ENCODE measurements at places on chromosomes 12 and 14.

- no peak for DNase-seq
- H3K4me1 ChIP-seq = no peaks in the 10 kb centered on the region
- H3K27ac ChIP-seq = no peak overlapping the region
- H3K36me3 ChIP-seq = peaks cover 8% of the 10 kb centered on the region
- no peak overlapping the region for H3K4me3 ChIP-seq
- no peaks in the 10 kb centered on the region for H3K27me3 ChIP-seq
These were observed 23.2 kb downstream of the LGALS3 start for GRCh38 chr14:55152052-55152753.

DNA sequence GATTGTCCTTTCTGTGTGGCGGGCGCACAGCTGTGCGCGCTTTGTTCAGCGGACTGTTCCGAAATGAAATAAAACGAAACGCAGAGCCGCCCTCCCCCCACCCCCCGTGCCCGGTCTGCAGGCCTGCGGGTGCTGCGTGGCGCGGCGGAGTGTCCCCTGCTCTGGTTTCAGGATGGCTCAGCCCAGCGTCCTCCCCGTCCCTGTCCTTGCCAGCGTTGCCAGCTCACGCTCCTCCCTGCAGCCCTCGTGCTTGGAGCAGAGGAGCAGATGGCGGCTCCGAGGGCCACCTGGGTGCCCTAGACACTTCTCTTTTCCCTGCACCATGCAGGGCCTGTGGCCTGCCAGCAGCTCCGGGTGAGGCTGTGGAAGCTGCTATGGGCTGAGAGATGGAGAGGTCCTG lies 17.5 kb upstream of the BEGAIN start:
- H3K4me3 ChIP-seq = no peak overlapping the region
- DNase-seq = no peak
- H3K36me3 ChIP-seq = no peaks in the 10 kb centered on the region
- H3K4me1 ChIP-seq = no peaks in the 10 kb centered on the region
- no peaks in the 10 kb centered on the region for H3K27me3 ChIP-seq
- H3K27ac ChIP-seq = no peak overlapping the region

GRCh38 chr12:20374795-20375194 lies 6.5 kb downstream of the PDE3A start:
- H3K4me1 ChIP-seq = peaks cover under 1% of the 10 kb centered on the region
- no peaks in the 10 kb centered on the region for H3K36me3 ChIP-seq
- H3K4me3 ChIP-seq = no peak overlapping the region

- no peak for DNase-seq
- H3K36me3 ChIP-seq = no peaks in the 10 kb centered on the region
- H3K4me1 ChIP-seq = peaks cover 7% of the 10 kb centered on the region
- H3K4me3 ChIP-seq = no peak overlapping the region
- H3K27me3 ChIP-seq = peaks cover 14% of the 10 kb centered on the region
These were observed 26.3 kb downstream of the TC2N start for GRCh38 chr14:91841065-91841464.

DNA sequence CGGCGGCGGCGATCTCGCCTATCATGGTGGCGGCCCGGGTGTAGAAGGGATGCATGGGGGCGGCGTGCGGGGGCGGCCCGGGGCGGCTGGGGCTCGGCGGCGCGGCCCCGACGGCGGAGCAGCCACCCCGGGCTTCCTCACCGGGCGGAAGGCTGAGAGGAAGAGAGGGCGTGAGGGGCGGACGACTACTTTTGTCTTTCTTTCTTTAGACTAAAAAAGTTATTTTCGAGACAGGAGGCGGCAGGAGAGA lies 240 bp downstream of the BTG1 start:
- H3K27me3 ChIP-seq = no peaks in the 10 kb centered on the region
- H3K4me1 ChIP-seq = no peaks in the 10 kb centered on the region
- H3K36me3 ChIP-seq = peaks cover 1% of the 10 kb centered on the region
- DNase-seq = no peak
- peak overlapping the region; percentile 100 for H3K27ac ChIP-seq

GRCh38 chr12:76220980-76221379 lies 127.2 kb downstream of the BBS10 start:
- H3K4me3 ChIP-seq = no peak overlapping the region
- no peaks in the 10 kb centered on the region for H3K27me3 ChIP-seq
- H3K36me3 ChIP-seq = no peaks in the 10 kb centered on the region
- DNase-seq = no peak
- peaks cover 12% of the 10 kb centered on the region for H3K4me1 ChIP-seq

DNA sequence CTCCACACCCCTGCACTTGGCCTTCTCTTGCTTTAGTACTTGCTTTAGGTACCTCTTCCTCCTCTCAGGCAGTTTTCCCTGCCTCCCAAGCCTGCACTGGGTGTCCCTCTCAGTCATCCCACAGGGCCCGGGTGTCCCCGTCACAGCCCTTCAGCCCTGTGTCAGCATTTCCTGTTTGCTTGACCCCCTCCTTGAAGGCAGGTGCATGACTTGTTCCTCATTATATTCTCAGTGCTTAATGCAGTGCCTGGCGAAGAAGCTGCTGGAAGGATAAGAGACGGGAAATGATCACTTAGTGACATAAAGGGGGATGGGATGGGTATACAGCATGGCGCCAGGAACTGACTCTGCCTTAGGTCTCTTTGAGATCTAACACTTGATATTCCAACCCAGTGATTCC lies 61.5 kb downstream of the IQSEC3 start:
- no peaks in the 10 kb centered on the region for H3K4me1 ChIP-seq
- no peak for DNase-seq
- no peak overlapping the region for H3K4me3 ChIP-seq
- H3K27me3 ChIP-seq = no peaks in the 10 kb centered on the region
- H3K27ac ChIP-seq = no peak overlapping the region

DNA sequence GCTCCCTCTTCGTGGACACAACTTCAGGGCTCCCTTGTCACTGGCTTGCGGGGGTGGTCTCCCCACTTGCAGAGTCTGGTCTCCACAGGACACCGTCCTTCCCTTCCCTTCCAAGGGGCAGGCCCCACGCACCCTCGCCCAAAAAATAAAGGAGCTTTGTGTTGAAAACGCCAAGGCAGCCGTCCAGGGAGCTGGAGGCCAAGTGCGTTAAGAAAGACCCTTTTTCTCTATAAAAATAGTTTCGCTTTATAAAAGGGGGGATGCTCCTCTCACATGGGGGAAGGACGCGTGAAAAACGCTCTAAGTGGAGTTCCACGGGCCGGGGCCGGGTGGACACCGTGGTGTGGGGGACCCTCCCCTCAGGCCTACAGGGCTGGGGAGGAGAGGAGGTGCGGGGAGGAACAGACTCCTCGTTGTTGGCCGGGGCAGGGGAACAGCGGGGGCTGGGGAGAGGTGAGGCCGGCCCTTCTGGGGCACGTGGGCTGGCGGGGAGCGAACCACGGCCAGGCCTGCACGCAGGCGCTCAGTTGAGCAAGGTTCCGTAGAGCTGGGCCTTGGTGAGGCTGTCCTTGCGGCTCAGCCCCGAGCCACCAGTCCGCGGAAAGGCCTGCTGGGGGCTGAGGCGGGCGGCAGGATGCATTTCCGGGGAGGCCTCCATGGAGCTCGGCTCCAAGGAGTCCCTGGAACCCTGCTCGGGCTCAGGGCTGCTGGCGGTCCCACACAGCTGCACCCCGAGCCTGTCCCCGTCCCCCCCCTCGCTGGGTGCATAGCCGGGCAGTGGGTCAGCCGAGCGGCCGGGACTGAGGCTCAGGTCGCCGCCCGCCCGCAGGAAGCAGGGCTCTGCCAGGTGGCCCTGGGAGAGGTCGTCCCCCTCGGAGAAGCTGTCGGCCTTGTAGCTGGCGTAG lies 49.5 kb downstream of the BEGAIN start:
- no peak overlapping the region for H3K27ac ChIP-seq
- no peaks in the 10 kb centered on the region for H3K36me3 ChIP-seq
- no peaks in the 10 kb centered on the region for H3K4me1 ChIP-seq

DNA sequence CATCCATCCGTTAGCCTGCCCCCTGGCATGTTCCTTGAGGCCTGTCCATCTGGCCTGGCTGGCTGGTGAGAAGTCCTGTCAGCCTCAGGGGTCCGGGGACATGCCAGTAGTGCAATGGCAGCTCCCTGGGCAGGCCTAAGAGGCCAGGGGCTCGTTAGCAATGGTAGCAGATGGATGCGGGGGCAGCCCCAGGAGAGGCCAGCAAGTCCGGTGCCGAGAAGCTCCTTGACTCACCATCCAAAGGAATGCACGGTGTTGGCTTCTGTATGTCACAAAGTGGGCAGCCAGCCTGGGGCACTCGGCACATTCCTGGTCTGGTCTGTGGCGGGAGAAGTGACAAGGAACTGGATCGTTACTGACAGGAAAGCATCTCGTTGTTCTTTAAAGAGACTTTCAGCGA lies 319.9 kb downstream of the CACNA1C start:
- no peak overlapping the region for H3K4me3 ChIP-seq
- peak overlapping the region; percentile 74 for H3K27ac ChIP-seq
- no peaks in the 10 kb centered on the region for H3K27me3 ChIP-seq
- no peaks in the 10 kb centered on the region for H3K36me3 ChIP-seq
- H3K4me1 ChIP-seq = peaks cover 5% of the 10 kb centered on the region

- H3K27ac ChIP-seq = no peak overlapping the region
- H3K4me3 ChIP-seq = no peak overlapping the region
- peak; percentile 79 for DNase-seq
- H3K27me3 ChIP-seq = no peaks in the 10 kb centered on the region
- no peaks in the 10 kb centered on the region for H3K4me1 ChIP-seq
- no peaks in the 10 kb centered on the region for H3K36me3 ChIP-seq
These were observed 209.7 kb downstream of the BCAT1 start for GRCh38 chr12:24739106-24739779.

GRCh38 chr14:97297100-97297499 lies 499.9 kb downstream of the VRK1 start:
- peaks cover 5% of the 10 kb centered on the region for H3K27me3 ChIP-seq
- H3K4me1 ChIP-seq = no peaks in the 10 kb centered on the region
- H3K36me3 ChIP-seq = no peaks in the 10 kb centered on the region
- H3K27ac ChIP-seq = no peak overlapping the region
- H3K4me3 ChIP-seq = no peak overlapping the region

GRCh38 chr12:5376591-5377207 lies 55.2 kb upstream of the NTF3 start:
- H3K27ac ChIP-seq = no peak overlapping the region
- H3K4me1 ChIP-seq = no peaks in the 10 kb centered on the region
- no peak overlapping the region for H3K4me3 ChIP-seq
- no peaks in the 10 kb centered on the region for H3K27me3 ChIP-seq
- DNase-seq = peak; percentile 17

- no peak overlapping the region for H3K4me3 ChIP-seq
- H3K36me3 ChIP-seq = no peaks in the 10 kb centered on the region
- H3K4me1 ChIP-seq = no peaks in the 10 kb centered on the region
- no peak for DNase-seq
These were observed 10.6 kb downstream of the FNTB start for GRCh38 chr14:64997108-64997794.

DNA sequence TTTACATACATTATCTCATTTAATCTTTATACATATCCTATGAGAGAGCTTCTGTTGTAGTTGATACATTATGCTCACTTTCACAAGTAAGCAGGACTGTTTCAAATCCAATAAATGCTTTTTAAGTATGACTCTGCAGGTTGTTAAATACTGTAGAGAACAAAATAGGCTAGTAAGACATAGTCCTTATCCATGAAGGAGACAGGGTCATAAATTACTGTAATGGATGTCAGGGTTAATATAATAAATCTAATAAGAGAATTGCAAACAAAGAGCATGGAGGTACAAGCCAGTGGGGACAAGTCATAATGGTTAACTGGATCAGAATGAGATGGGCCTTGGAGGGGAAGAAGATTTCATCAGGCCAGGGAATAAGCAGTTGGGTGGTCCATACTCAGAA lies 303.8 kb upstream of the RGS6 start:
- H3K27me3 ChIP-seq = no peaks in the 10 kb centered on the region
- no peaks in the 10 kb centered on the region for H3K4me1 ChIP-seq
- DNase-seq = no peak
- no peak overlapping the region for H3K4me3 ChIP-seq
- no peaks in the 10 kb centered on the region for H3K36me3 ChIP-seq

DNA sequence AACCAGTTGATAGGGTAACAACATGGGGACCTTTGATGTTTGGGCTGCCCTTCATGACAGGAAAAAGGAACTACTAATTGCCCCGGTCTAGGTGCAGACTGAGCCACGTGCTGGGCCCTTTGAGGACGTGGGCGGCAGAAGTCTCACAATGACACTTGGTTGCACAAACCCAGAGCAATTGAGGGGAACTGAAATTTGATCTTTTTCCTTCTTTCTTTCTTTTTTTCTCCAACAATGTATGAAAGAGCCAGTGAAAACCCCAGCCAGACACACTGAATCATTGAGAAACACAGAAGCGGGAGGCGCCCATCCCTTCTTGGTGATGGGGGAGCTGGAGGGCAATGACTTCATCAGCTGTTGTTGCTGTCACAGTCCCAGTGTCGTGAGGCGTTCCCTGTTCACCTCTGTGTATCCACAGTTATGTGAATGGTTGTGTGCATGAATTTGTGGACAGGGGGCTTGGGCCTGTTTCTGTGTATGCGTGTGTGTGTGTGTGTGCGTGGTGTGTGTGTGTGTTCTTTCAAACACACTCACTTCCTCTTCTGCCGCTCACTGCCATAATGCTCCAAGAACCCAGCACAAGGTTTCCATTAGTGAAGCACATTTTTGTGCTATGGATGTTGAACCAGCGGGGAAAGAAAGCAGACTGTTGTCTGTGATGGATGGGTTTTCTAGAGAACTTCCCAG lies 137.5 kb upstream of the CCND2 start:
- no peaks in the 10 kb centered on the region for H3K36me3 ChIP-seq
- DNase-seq = peak; percentile 85
- no peaks in the 10 kb centered on the region for H3K27me3 ChIP-seq
- H3K4me3 ChIP-seq = no peak overlapping the region
- no peak overlapping the region for H3K27ac ChIP-seq

- peak within 1 kb of the TSS; percentile 5 for H3K4me3 ChIP-seq
- H3K4me1 ChIP-seq = no peaks in the 10 kb centered on the region
- no peak within 1 kb of the TSS for H3K27ac ChIP-seq
These were observed at the start of gene SIX1 for GRCh38 chr14:60648934-60649874. TSS of gene SIX1 (minus strand) at chr14:60649477. CDS start at chr14:60649189, 288 bp downstream.

DNA sequence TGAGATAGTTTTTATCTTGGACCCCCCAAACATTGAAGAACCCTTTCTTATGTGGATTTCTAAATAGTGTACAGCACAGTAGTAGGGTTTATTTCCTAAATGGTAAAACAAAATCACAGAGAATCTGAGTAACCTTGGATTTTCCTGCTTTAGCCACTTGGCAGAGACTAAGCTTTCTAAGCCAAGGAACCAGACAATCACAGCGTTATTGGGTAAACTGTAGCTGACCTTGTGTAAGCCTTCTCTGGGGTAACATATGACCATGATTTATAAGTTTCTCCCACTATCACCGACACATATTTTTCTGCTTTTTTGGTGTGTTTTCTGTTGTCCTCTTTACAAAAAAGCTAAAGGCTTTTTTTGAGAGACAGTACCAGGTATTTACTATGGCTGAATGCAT lies 136.3 kb upstream of the PZP start:
- H3K4me1 ChIP-seq = peaks cover 25% of the 10 kb centered on the region
- H3K4me3 ChIP-seq = no peak overlapping the region
- no peaks in the 10 kb centered on the region for H3K27me3 ChIP-seq
- DNase-seq = no peak
- no peak overlapping the region for H3K27ac ChIP-seq
- H3K36me3 ChIP-seq = peaks cover 50% of the 10 kb centered on the region

DNA sequence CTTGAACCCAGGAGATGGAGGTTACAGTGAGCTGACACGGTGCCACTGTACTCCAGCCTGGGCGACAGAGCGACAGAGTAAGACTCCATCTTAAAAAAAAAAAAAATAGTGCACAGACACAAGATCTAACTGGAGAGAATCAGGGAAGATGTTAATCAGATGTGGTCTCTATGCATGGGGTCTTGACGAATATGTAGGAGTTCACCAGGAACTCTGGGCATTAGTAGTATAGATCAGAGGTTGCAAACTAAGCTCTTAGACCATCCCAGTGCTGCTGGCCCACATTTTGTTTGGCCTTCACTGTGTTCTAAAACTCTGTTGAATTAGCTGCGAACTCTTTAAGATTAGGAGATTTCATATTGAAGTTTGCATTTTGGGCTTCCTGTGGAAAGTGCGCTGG lies 31.6 kb downstream of the SNRNP35 start:
- no peaks in the 10 kb centered on the region for H3K4me1 ChIP-seq
- H3K27me3 ChIP-seq = no peaks in the 10 kb centered on the region
- peaks cover 5% of the 10 kb centered on the region for H3K36me3 ChIP-seq
- H3K4me3 ChIP-seq = no peak overlapping the region
- no peak overlapping the region for H3K27ac ChIP-seq

All from lung (tissue), 17 donors.